ENCODE measurements at places on chromosomes 16 and 17. TPM values are rescaled to one million over a fixed set of nuclear protein-coding genes. Genes with fewer than 3 reads are reported as not detected.

DNA sequence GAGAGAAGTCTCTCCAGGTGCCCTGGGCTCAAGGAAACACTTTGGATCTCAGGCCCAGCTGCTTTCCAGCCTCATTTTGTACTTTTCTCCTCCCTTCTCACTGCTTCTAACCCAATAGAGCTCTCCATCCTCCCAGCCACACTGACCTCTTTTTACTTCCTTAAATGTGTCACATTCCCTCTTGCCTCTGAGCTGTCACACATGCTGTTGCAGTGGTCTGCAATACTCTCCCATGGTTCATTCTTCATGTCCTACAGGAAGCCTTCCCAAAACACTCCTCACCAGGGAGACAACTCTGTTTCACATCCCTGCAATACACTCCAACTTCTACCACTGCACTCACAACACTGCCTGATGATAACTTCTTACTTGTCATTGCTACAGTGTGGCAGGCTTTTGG, 242.1 kb upstream of the DYNLRB2 start:
- no peak for DNase-seq

Gene CDRT15
- not detected for total RNA-seq

DNA sequence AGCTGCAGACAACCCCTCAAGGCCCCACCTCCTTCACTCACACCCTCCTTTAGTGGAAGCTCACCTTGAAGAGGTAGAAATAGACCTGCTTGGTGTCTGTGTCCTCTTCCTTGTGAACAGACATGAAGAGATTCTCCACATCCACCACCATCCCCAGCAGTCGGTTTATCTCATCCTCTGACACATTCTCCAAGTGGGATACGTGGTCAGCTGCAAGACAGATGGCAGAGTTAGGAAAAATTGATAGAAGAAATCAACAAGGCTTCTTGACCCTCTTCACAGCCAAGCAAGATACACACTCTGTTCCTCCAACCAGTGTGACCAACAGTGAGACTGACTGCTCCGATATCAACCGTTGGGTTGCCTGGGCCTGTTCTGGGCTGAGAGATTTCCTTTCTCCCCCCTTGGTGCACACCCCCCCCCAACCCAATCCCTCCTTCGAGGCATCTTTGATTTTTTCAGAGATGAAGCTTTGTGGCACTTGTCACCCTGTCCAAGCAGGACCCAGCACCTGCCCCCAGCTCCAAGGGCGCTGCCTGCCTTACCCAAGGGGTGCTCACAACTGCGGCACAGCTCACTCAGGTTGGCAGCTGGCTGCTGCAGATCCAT, 902 bp downstream of the KAT2A start:
- no peak for DNase-seq

- no peak for DNase-seq
These were observed 2.4 kb upstream of the ZNF18 start for GRCh38 chr17:11999696-12000095.

DNA sequence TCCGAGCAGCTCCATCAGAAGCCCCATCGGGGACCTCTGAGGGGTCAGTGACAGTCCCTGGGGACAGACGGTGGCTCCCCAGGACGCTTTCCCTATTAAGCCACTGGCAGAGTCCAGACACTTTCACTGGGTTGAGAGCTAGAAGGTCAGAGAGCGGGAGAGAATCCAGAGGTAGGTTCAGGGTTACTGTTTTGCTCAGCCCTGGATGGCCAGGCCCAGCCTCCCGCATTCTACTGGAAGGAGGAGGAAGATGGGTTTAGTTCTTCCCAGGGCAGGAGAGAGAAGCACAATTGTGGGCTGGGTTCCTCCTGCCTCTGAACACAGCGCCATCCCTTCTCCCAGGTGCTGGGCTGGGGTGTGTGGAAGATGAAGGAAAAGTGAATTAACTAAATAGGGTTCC, 452.8 kb downstream of the SLC39A11 start:
- no peak for DNase-seq

Gene KIF18B
- not detected for total RNA-seq

Gene CD300LB
- not detected for total RNA-seq

GRCh38 chr17:66892246-66892645, 57.3 kb downstream of the CACNG5 start:
- DNase-seq, result no peak

DNA sequence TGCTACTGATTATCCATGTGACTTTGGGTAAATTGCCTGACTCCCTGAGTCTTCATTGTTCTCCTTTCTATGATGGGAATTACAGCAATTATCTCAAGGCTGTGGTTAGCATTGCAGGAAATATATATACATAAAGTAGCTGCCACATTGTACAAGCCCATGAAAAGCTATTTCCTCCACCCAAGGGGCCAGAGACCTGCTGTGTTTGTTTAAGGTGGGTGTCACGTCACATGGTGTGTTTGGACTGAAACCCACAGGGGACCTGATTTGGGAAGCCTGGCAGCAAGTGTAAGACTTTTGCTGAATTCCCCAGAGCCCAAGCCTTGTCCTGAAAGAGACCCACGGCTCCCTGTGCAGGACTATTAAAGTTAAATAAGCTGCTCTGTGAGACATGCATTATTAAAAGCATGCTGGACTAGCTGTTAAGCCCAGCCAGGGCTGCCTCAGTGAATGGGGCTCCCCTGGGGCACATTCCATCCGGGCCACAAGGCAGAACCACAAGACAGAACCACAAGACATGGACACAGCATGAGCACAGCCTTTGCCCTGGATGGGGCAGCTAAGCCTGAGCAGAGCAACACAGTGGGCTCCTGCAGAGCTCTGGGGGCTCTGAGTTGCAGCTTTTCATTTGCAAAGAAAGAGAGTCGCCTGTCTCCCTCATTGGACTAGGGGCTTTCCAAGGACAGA, 148.9 kb downstream of the SPACA3 start:
- DNase-seq, result no peak

GRCh38 chr17:76131051-76131691, 9.9 kb downstream of the FOXJ1 start:
- DNase-seq, result no peak

Gene KRTAP1-1
- total RNA-seq, result not detected

Gene SLFN14
- total RNA-seq, result not detected

DNA sequence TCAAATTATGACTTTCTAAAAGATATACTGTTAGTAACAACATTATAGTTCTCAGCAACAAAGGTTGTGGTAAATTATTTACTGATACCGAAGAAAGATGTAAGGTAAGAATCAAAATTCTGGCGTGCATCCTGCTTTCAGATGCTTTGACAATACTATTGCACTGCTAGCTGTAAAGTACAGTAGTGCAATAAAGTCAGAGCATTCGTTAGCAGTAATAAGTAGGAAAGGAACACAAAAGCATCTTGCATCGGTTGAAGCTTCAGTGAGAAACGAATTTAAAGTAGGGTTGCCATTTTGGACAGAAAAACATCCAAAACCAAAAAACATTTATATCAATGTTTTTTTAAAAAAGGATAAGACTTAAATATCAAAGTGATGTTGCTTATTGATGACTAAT, 4.0 kb downstream of the SKA2 start:
- no peak for DNase-seq

Gene SMPD3
- not detected for total RNA-seq

Gene TBC1D3G
- total RNA-seq, result not detected

Gene SHCBP1
- total RNA-seq, result 0.11 TPM

Gene RPL23
- 1,091 TPM for total RNA-seq

DNA sequence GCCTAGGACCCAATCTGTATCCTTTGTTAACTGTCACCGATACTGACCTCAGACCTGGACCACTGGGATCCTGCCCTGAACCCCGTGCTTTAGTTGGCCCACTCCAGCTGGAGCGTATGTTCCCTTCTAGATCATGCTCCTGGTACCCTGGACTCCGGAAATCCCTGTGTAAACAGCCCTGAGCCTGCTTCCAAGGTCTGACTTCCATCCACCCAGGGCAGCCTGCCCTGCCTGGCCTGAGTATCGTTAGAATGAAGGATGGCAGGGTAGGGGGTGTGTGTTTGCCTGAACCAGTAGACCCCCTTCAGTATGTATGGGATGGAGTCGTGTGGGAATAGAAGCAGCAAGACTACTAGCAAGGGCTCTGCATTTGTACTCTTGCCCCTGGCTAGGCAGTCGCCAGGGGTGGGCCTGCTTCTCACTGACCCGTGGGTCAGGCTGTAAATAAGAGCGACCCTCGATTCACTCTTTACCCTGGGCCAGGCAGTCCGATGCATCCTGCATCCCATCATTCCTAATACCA, 691 bp upstream of the TMEM98 start:
- no peak for DNase-seq

- peak; percentile 81 for DNase-seq
These were observed 90.1 kb upstream of the GSE1 start for GRCh38 chr16:85522842-85523601.

GRCh38 chr16:1014771-1015495, 33.4 kb downstream of the SOX8 start:
- DNase-seq, result peak; percentile 76

DNA sequence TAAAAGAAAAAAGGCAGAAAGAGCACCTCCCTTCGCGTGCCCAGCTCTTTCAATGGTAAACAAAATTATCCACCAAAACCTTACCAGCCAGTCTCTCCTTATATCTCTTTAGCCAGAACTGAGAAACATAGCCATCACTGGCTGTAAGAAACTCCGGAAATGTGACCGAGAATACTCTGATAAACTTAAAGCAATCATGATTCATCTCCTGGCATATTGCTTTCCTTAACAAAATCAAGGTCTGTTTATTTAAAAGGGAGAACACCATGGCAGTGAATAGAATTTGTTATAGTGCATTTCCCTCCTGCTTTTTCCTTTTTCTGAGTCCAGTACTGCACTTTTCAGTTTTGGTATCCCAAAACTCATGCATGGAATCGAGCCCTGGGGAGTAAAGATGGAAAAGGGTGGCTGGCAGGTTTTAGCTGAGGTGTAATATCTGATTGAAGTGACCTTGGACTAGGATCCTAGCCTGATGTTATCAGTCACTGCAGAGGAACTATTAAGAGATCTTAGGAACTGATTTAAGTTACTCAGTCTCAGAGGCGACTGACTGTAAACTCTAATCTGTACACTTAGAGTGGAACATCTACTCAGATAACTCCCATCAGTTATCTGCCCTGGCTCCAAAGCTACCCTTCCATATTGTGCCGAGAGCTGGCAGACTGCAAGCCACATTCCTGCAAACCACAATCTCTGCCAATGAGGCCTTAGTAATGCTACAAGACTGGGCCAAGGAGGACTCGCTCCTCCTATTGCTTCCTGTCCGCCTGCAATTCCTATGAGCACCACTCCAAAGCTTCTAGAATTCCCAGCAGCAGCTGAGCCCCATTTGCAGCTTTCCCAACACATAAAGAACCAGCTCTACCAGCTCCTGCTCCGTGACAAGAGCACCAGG, 7.4 kb upstream of the COX10 start:
- peak; percentile 73 for DNase-seq

Gene RNU2-1
- not detected for total RNA-seq

DNA sequence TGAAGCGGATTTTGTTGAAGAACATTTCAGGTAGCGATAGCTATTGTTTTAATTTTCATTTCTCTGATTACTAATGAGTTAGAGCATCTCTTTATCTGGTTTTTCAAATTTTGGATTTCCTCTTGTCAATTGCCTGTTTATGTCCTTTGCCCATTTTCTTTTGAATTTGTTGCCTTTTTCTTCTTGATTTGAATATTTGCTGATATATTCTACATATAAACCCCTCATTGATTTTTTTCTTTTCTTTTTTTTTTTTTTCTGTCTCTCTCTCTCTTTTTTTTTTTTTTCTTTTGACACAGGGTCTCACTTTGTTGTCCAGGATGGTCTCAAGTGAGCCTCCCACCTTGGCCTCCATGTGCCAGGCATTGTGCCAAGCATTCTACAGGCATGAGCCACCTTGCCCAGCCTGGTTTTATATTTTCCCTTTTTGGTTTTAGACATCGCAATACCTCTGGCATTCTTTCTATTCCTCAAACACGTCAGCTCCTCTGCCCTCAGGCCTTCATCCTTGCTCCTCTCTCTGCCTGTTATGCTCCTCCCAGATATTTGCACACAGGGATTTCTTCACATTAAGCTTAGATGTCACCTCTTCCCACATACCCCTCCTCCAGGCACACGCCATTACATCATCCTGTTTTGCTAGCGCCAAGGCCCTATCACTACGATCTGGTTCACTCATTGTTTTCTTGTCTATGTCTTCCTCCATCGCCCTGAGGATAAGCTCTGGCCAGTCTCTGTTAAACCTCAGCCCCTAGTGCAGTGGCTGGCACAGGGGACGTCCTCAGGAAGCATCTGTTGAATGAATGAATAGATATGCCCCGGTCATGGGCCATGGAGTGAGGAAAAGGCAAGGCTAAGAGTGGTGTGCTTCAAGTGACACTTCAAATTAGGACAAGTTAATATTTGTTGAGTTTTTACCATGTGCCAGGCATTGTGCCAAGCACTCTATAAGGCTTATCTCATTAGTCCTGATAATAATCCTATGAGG, 8.6 kb downstream of the SARM1 start:
- DNase-seq, result no peak

DNA sequence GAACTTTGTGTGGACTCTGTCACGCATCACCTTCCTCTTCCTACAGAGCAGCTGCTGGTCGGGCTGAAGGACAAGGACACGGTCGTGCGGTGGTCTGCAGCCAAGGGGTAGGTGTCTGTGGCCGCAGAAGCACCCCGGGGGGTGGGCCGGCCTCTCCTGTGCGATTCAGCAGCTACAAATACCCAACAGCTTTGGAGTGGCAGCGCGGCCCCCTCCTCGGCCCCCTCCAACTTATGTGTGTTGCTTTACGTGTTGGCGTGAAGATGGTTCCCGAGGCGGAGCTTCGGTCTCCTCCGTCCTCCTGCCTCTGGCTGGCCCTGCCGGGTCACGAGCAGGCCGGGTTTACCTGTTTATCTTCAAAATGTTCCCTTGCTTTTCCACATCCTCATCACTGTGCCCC, 32.3 kb downstream of the ZNF750 start:
- DNase-seq, result no peak

Gene AATK
- total RNA-seq, result 20.6 TPM

- DNase-seq, result no peak
These were observed 115.3 kb downstream of the ANKRD11 start for GRCh38 chr16:89375021-89375420.

DNA sequence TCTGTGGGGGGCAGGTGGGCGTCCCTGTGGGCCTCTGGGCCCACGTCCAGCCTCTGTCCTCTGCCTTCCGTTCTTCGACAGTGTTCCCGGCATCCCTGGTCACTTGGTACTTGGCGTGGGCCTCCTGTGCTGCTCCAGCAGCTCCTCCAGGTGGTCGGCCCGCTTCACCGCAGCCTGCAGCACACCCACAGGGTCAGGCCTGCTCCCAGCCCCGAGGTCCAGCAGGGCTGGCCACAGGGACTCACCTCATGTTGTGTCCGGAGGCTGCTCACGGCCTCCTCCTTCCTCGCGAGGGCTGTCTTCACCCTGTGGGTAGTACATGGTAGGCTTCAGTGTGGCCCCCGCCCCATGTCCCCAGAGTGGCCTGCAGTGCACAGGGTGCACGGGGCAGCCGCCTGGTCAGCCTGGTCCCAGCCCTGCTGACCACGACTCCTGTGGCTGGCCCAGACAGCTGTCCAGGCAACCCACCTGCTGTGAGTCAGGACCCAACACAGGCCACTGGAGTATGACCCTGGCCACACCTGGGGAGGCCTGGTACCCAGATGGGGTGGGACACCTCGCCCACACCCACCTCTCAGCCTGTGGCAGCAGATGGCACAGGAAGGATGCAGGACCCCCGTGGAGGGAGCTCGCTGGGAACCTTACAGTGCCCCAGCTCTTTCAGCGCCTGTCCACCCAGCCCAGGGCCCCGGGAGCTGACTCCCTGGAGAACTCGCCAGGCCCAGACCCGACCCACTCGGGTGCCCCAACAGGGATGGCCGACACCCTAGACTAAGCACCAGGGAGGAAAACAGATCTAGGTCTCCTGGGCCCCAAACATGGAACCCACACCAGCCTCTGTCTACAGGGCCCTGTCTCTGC, 23.9 kb upstream of the AATK start:
- DNase-seq, result no peak

Gene PPM1E
- 0.11 TPM for total RNA-seq

Gene ODAD4
- not detected for total RNA-seq

- no peak for DNase-seq
These were observed 91.5 kb downstream of the UTP18 start for GRCh38 chr17:51351890-51352289.
